Cortex of kidney (tissue), 1 donor: ENCODE measurements at places on chromosomes 2 and 18.

DNA sequence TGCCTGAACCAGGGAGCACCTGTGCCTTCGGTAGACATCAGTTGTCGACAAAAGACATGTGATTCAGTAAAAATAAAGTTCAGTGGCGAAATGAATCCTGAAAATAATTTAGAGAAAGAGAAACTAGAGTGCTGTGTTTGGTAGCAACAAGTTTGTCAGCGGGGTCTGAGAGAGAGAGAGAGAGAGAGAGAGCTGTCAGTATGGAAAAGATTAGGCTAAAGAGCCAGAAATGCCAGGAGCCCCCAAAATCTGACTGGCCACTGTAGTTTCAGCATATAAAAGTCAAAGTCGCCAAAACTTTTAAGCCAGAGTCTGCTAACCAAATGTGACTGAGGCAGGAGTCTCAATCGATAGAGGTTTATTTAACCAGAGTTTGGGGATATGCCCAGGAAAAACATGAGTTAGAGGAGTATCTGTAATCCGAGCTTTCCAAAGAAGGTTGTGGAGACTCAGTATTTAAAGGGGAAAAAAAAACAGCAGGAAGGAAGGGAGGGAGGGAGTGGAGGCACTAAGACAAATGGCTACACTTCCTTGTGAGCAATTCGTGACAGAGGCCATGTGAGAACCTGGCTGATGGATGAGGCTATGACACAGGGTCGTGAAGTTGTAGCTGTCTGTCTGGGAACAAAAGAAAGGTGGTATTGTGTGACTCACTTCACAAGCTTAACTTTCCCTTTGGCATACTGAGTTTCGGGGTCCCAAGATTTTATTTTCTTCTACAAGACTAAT, 20.5 kb upstream of the GNAL start:
- DNase-seq: no peak

- DNase-seq: no peak
Observed at GRCh38 chr18:74389991-74390390, 67.1 kb downstream of the DIPK1C start.

DNA sequence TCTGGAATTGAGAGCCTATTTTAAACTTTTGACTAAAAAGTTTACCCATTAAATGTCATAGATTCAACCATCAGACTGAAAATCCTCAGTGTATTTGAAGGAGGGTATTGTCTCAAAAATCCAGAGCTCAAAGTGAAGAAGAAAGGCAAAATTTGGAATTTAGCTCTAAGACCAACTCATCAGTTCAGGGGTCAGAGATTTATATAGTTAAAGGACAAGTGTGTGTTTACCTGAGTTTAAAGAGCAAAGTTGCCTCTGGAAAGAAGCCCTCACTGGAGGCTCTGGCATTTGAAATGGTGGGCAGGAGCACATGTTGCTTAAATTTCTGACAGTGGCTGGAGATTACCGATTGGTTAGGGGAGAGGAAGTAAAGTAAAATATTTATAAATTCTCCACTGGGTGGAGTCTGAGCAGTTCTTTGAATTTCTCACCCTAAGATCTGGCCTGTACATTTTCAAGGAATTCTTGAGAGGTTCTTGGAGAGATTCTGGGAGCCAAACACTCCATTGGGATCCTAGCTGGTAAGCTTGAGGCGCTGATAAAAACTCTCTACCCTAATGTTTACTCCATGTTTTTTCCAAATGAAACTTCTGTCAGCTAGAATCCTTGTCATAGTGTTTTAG, at the start of gene KYNU:
Gene KYNU (plus strand): TSS at position 449 of the 623 bp plus-strand sequence. CDS start 7,704 bp downstream, outside the sequence.
- no peak for DNase-seq

GRCh38 chr2:219619235-219619634, 8.2 kb upstream of the SLC4A3 start:
- DNase-seq: no peak

DNA sequence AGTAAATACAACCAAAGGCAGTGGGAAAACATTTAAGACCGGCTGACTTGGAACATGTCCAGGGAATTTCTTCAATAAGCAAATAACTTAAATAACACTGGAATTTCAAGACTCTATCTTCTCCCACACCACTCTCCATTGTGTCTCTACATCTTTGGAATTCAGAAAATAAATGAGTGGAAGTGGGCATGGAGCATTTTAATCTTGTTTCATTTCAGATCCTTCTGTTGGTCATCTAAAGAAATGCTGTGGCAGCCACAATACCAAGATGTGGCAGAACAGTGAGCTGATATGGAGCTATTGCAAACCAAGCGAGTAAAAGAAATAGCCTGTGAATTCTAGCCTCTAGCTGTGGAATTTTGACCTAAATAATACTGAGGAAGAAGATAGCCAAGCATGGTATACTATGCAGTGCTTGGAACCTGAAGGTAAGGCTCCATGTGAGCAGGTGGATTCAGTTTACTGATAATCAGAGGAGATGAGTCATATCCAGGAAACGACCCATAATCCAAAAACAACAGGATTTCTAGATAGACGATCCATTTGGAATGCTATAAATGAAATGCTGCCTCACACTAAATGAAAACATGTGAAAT, 157.1 kb upstream of the SCN7A start:
- DNase-seq: no peak

- no peak for DNase-seq
Observed at GRCh38 chr2:20450201-20450999, 3.5 kb downstream of the RHOB start.

DNA sequence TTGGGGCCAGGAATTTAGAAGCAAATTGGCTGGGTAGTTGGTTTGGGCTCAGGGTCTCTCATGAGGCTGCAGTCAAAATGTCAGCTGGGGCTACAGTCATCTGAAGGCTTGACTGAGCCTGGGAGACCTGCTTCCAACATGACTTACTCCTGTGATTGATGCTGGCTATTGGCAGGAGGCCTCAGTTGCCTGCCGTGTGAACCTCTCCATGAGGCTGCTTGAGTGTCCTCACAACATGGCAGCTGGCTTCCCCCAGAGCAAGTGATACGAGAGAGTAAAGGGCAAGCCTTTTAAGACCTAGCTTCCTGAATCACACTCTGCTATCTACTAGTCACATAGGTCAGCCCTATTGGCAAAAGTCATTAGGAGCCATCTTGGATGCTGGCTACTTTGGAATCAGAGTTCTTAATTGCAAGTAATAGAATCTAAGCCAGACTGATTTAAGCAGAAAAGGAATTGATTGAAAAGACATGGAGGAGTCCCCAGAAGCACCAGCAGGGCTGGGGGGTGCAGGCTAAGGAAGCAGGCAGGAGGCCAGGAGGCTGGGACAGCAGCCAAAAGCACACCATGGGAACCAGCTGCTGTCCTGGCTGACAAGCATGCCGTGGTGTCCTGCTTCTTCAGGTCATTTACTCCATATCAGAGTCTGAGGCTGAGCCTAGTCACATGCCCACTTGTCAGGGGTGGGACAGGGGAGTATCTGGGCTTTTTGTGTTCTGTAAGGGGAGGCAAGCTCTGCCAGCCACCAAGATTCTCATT, 7.8 kb upstream of the GIGYF2 start:
- DNase-seq: no peak

DNA sequence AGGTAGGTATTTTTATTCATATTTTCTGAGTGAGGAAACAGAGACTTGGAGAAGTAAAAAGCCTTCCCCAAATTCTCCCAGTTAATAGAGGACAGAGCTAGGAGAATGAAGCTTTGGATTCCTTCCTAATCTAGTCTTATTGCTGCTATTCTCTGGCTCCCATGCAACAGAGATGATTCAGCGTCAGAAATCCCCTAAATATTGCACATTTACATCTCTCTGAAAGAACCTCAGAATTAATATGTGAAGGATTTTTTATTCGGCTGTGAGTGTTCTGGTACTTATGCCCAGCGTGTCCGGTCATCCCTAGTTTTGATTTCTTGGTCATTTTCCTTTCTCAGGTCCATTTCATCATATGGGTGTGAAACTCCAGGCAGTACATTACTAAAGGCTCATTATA, 91.2 kb upstream of the SESTD1 start:
- no peak for DNase-seq

DNA sequence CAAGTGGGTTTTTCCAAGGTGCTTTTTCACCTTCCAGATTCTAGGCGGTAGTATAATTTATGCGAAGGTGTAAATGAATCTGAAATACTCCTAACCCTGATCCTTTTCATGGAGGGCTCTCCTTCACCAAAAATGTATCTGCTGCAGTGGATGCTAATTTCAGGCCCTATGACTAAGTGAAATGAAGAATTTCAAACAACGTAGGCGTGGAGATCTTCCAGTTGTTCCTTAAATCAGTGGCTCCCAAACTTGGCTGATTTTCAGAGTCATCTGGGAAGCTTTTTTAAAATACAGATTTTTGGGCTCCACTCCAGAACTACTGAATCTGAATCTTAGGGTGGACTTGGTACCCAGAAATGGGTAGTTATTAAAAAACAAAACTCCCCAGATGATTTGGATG, 5.5 kb downstream of the GCKR start:
- DNase-seq: no peak

- no peak for DNase-seq
Observed at GRCh38 chr18:63137999-63138435, 181.6 kb downstream of the BCL2 start.

GRCh38 chr18:72233106-72233505, 311.0 kb downstream of the CBLN2 start:
- DNase-seq: no peak

DNA sequence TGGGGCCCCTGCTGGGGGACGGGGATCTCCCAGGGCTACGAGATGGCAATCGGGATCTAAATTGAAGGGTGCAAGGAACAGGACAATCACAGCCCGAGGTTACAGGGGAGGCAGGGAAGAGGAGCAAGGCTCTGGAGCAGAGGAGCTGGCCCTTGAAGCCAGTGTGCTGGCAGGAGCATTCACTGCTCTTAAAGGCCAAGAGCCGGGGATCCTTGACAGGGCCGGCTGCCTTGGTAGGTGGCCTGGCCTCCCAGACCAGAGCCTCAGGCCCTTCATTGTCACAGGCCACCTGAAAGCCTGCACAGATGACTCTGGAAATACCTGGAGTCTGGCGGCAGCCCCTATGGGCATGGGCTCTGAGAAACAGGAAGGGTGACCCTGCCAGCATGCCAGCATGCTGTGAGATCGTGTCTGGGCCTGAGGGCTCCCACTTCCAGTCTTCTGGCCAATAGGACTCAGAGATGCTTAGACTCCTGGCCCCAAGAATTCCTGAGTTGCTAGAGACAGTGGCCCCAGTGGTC, 38.7 kb downstream of the PDIA6 start:
- no peak for DNase-seq

DNA sequence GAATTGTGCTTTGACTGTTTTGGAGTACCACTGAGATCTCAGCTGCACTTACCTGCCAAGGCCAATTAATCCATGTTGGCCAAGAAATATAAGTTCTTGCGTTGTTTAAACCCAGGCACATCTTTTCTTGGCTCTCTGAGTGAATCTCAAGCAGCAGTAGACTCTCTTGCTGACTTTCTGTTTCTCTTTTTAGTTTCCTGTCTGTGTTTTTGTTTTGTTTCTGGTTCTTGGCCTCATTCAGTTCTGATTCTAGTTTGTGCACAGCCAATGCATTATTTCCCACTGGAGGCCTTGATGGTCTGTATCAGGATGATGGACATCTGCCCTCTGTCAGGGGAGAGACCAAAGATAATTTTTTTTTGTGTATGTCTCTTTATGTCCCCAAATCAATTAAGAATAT, 379.4 kb downstream of the CDH2 start:
- DNase-seq: no peak

DNA sequence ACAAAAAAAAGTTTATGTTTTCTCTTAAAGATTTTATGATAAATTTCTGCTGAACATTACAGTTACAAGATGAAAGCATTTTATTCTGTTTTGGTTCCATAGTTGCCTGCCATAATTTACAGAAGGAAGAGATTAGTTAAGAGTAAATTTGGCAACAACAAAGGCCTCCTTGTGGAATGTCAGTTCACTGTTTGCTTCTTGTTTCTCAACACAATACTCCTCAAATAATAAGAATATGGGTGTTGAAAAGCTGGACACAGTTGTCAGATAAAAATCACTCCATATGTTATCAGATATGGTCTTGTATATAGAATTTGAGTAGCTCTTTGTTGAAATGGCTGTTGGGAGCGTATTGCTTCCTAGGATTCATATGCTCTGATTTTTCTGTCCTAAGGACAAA, 359.5 kb downstream of the CPS1 start:
- no peak for DNase-seq

- no peak for DNase-seq
Observed at GRCh38 chr2:75458201-75458600, 102.5 kb downstream of the EVA1A start.

- no peak for DNase-seq
Observed at GRCh38 chr2:27083410-27084296, 2.9 kb upstream of the KHK start.

DNA sequence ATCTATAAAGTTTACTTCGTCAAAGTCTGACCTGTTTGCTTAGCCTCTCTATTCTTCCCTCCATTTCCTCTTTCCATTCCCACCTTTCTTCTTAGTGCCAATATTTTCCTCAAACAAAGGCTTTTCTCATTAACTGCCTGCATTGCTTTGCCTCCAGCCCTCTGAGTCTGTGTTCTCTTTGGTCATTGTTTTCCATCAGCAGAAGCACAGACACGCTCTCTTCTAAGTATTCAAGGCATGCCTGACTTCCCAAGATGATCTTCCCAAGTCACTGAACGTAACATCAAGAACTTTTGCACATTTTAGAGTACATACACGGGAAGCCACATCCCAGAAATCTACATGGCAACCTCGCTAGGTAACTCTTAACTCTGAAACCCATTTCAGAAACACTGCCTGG, 32.6 kb upstream of the ANXA4 start:
- no peak for DNase-seq

GRCh38 chr18:56402872-56403516, 235.4 kb downstream of the TXNL1 start:
- DNase-seq: no peak

DNA sequence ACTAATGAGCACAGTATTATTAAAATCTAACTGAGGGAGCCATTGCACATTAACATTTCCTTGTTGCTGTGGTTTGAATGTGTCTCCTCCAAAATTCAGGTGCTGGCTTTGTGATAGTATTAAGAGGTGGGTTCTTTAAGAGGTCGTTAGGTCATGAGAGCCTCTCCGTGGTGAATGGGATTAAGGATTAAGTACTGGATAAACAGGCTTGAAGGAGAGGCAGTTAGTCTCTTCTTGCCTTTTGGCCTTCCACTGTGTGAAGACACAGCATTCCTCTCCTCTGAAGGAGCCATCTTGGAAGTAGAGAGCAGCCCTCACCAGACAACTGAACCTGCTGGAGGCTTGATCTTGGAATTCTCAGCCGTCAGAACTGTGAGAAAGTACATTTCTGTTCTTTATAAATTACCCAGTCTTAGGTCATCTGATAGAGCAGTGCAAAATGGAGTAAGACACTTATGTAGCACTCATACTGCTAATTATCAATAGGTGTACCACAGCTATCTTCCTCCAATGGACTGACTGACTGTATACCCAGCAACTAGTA, 182.7 kb downstream of the MYO3B start:
- DNase-seq: no peak
